ENCODE measurements at places on chromosomes 5 and 9.
A peak's percentile ranks its signal among the peaks of the same experiment; 100 is the strongest.

DNA sequence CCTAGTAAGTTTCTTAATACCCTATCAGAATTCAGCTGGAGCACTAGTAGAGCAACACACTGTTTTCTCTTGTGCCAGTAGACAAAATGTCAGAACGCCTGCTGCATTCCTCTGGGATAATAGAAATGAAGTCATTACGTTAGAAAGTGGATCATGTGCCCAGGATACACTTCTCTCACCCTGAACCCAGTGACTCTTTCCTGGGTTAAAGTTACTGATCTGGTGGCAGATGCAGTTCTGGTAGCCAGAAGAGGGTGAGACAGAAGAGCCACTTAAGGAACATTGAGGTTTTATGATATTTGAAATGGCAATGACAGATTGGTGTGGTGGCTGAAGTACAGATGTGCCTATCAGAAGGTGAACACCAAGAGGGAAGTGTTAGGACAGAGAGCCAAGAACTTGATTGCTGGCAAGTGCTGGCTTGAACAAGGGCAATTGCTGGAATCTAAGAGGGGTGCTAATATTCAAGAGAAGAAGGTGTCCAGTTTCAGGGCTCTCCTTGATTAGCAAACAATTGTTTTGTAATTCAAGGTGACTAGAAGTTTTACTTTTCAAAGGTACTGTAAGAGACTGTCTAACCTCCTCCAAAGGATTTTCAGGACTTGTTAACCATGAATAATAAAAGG is 93.7 kb upstream of the ERBIN start:
- no peak for DNase-seq

GRCh38 chr9:35510754-35511428 is 21.0 kb downstream of the RUSC2 start:
- no peak for DNase-seq

DNA sequence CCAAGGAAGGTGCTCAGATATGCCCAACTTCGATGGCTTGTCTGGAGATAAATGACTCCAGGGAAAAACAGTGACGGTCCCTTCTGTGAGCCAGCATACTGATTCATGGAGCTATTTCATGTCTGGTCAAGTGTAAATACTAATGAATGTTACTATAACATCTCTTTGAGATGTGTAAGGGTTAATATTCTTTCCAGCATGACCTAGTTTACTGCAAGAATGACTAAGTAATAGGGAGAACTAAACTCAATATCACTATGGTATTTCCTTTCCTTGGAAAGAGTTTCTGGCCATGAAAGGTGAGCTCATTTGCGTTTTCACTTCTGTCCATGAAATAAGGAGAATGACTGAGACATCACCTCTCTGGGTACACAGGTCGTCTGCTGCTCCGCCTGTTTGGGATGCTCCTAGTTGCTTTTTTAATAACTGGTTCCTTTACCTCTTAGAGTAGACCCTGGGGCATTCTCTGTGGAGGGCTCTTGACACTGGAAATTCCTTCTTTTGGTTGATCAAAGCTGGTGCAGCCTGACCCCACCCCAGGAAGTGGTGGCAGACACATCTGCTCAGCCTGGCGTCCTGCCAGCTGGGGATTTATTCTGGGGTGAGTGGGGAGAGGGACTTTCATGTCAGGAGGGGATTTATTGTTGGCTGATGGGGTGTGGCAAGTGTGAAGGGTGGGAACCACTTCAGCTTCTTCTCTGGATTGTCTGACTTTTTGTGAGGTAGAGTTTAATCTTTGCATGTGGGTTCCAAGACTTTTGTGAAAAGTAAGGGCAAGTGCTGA is 250.0 kb upstream of the MPDZ start:
- no peak for DNase-seq

DNA sequence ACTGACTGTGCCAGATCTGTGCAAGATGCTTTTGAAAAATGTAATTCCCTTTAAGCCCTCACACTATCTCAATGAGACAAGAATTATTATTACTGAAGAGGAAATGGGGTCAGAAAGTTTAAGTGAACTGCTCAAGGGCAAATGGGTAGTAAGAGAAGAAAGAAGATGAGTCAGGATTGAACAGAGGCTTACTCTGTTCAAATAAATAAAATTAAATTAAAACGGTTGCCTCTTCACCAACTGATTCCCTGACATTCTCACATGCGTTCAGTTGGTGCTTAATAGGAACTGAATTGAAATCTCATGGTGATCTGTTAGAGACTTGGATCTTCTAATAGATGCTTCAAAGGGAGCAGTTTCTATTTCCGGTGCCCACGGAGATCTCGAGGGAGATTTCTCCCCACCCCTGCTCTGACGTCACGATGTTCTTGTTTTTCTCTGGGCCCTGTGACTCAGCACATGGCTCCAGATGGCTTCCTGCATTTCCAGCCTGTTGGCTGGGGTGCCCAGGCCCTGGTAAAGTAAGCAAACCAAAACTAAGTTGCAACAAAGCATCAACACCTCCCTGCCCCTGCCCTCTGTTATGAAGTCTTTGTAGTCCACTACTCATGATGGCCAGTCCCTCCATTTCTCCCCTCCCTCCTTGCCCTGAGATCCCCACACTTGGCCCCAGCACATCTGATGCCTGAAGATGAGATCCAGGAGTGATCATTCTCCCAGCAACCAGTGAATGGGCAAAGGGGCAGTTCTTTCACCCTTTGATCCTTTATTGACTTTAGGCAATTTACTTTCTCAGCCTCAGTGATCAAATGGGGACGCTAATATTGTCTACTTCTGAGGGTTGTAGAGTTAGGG is 106.1 kb upstream of the CPEB4 start:
- peak; percentile 87 for DNase-seq

- no peak for DNase-seq
Observed at GRCh38 chr9:83336706-83337105, 201.5 kb downstream of the FRMD3 start.

GRCh38 chr9:119298076-119298853 is 71.0 kb downstream of the BRINP1 start:
- DNase-seq = no peak

DNA sequence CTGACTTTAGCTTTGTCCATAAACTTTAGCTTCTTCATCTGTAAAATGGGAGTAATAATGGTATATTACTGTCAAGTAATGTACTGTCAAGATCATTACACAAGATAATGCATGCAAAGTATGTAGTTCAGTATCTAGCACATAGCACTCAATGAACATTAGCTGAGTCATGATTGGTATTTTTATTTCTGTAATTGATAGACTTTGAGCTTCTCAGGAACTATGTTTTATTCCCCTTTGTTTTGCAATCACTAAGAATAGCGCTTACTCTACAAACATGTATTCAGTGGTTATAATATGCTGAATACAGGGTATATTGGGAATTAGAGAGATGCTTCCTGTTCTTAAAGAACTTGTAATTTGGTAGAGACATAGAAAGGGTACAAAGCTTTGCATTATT is 142.3 kb upstream of the KLF9 start:
- no peak for DNase-seq

DNA sequence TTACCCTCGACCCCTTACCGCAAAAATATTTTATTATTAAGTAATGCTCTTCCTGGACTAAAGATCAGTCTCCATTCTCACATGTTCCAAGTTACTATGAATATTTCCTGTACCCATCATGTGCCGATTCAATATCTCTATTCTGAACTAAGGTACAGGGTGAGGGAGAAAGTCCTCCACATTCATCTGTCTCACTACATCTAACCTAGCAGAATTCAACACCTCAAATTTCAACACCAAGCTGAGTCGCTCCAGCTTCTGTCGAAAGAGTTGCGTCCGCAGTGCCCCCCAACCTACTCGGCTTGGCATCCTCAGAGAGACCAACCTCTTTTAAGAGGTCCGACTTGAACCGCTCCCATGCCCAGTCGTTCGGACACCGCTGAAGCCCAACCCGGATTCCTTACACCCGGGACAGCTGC is 1.0 kb downstream of the CERT1 start:
- no peak for DNase-seq

- DNase-seq = no peak
Observed at GRCh38 chr5:142717582-142718215, 31.8 kb upstream of the FGF1 start.

DNA sequence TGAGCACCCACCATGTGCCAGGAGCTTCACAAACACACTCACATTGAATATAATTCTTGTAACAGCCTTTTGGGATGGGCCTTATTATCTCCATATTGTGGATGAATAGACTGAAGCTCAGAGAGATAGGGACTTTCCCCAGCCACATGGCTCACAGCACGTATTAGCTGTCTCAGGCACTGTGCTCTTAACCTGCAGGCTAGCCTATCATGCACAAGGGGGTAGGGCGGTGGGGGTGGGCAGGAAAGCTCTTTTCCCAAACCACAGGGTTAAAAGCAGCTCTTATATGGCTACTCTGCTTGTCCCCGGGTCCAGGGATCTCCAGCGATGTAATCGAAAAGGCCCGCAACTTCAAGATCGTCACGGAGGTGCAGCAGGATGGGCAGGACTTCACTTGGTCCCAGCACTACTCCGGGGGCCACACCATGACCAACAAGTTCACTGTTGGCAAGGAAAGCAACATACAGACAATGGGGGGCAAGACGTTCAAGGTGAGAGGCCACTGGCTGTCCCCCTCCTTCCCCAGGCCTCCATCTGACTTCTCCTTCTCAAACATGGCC is 2.6 kb downstream of the FABP6 start:
- DNase-seq = no peak

DNA sequence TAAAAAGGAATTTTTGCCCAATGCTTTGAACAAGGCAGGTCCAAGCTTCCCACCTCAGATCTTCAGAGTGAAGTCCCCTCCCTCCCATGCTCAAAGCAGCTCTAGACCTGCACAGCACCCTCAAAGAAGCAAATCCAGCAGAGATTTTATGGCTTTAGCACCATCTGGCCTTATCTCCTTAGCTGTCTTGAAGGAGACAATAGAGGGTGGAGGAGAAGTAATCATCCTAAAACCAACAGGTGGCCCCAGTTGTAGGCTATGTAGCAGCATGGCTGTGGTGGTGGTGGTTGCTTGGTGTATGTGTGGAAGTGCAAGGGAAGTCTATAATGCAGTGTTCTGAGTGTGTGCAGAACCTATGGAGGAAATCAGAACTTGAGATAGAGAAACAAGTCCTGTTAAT is 140.1 kb downstream of the GRIA1 start:
- no peak for DNase-seq

DNA sequence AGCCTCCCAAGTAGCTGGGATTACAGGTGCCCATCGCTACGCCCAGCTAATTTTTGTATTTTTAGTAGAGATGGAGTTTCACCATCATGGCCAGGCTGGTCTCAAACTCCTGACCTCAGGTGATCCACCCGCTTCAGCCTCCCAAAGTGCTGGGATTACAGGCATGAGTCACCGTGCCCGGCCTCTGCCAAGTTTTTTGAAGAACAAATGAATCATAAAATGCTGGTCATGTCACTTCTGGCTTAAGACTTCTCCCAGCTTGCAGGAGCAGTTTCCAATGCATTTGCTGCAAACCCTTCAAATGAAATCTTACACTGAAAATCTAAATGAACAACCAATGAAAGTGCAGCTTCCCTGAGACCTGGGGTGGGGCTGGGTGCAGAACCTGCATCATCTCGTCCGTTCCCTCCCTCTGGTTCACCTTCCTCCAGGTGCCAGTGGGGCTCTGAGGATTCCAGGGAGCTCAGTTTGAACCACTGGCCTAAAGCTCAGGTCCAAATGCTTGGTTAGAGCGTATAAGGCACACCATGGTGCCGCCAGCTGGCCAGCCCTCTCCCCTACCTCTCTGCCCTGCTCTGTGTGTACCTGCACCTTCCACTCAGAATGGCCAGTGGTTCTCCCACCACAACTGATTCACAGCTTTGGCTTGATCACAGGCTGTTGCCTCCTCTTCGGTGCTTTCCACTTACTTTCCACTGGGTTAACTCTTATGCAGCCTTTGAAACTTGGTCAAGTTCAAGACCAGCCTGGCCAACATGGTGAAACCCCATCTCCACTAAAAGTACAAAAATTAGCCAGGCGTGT is 39.8 kb upstream of the FUBP3 start:
- no peak for DNase-seq

- DNase-seq = no peak
Observed at GRCh38 chr9:132199056-132199455, 37.2 kb downstream of the NTNG2 start.

GRCh38 chr5:124922255-124922975 is 176.0 kb upstream of the ZNF608 start:
- no peak for DNase-seq

DNA sequence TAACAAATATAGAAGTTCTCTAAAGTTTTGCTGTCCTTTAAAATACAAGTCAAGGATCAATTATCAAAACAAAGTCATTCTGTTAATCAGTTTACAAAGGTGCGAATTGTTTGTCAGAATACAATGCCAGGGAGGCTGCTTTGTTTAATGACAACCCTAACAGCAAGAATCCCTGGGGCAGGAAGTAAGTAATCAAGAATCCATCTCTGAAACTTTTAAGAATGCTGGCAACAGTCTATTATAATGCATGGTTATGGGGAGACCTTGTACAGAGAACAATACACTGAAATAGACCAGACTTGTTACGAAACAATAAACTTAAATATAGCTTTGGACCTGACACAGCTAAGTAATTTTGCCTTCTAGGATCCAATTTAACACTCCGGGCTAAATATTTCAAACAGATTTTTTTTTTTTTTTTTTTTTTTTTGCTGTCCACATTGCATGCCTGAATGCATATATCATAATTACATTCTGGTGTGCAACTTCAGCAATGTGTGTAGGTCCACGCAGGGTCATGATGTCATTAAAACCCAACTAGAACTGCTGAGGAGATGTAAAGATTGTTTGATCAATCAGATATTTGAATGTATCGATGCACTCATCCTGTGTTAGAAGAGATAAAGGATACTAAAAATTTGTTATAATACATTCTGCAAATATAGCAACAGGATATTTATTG is 421.3 kb downstream of the CETN3 start:
- no peak for DNase-seq

DNA sequence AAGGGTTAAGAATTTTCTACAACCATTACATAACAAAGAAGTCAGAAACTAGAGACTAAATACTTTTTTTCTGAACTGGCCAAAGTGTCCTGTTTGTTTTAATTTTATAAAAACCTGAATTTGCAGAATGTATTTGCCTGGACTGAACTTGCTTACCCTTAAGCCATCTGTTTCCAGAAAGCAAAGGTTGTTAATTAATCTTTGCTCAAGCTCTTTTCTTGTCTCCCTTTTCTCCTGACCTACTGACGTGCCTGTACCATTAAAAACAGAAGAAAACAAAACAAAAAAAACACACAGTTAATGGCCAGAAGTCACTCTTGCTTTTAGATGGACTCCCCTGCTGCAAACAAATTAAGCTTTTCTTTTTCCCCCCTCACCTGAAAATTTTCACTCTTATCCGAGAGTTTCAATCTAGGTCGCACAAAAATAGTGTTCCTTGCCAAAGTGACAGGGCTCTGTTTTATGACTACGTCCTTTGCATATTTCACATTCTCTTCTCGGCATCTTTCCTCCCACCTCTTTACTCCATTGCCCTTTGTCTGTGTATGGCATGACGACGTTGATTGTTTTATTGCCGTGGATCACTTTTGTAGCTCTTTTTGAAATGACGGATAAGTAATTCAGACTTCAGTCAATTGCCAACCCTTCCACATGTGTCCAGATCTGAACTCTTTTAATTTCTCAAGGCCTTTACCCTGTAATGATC is 333.8 kb upstream of the GRIN3A start:
- no peak for DNase-seq

GRCh38 chr9:134403682-134404301 is 77.5 kb downstream of the RXRA start:
- peak; percentile 75 for DNase-seq
